ENCODE measurements at places on chromosomes 5 and 9. TPM values are rescaled to one million over a fixed set of nuclear protein-coding genes. Genes with fewer than 3 reads are reported as not detected.

Gene IFNB1
- total RNA-seq, result not detected

DNA sequence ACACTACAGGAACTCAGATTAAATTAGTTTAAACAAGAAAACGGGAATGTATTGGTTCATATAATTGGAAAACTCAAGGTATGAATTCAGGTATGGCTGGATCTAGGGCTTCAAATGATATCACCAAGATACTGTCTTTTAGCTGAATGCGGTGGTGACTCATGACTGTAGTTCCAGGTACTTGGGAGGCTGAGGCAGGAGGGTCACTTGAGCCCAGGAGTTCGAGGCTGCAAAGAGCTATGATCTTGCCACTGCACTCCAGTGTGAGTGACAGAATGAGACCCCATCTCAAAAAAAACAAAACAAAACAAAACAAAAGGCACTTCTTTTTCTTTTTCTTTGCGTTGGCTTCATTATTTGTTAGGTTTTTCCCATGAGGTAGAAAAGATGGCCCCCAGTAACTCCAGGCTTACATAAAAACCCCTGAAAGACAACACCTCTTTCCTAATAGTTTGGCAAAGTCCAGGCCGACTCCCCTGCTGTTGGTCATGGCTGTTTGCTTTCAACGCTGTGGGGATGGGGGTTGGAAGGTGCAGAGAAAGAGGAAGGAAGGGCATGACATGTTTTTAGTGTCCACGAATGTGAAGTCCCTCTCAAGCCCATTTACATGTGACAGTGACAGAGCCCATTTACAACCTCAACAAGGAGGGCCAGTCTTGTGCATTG lies 39.8 kb upstream of the CRB2 start:
- DNase-seq, result no peak

- DNase-seq, result no peak
Observed at GRCh38 chr5:150644514-150644913, 4.1 kb downstream of the SYNPO start.

GRCh38 chr5:76675364-76675763 lies 40.6 kb upstream of the F2R start:
- DNase-seq, result no peak
